ENCODE measurements at places on chromosomes 2 and 18.

- DNase-seq = no peak
These were observed 249.3 kb upstream of the SYT4 start for GRCh38 chr18:43526426-43527145.

- no peak for DNase-seq
These were observed 93.8 kb upstream of the LDAH start for GRCh38 chr2:20916604-20917286.

DNA sequence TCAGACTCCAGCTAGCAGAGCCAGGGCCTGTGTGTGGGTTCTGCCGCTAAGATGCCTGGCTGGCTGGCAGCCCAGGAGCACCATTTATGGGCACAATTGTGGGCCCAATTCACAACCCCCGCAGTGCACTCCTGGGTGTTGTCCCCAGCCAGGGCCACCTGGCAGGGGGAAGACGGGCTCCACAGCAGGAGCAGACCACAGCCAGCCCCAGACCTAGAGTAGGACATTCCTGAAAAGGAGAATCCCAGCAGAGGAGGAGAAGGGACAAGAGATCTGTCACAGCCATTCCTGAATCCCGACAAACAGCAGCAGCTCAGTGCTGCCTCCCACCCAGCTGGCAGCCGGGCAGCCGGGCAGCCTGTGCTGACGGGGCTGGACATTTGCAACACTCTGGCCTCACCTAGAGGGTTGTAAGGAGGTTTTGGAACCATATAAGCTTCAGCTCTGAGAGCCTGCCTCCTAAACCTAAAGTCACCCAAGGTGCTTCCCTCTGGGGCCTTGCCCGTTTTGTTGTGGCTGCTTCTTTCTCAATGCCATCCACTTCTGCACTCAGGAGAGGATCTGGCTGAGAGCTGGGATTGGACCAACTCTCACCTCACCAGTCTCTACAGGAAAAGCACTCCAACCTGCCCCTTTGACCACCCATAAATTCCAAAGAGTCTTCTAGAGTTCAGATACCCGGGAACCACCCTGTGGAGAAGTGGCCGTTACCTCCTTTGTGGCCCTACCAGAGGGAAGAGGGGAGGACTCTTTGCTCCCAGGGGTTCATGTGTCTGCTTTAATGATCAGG is 4.1 kb upstream of the TMEM177 start:
- no peak for DNase-seq

DNA sequence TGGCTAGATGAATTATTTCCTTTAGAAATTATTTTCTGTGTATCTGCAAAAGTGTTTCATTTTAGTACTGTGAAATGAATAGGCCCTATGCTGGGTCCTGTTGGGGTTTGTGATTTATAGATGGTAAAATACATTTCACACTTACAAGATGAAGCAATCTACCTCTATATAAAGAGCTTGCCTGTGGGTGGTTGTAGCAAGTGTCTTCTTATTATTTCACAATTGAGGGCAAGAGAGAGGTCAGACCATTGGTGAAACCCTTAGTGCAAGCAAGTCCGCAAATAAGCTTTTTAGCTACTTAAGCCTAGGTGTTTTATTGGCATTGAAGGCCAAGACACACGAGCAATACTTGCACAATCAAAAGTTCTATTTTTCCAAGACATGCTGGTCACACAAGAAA is 153.1 kb downstream of the FMNL2 start:
- DNase-seq = no peak

DNA sequence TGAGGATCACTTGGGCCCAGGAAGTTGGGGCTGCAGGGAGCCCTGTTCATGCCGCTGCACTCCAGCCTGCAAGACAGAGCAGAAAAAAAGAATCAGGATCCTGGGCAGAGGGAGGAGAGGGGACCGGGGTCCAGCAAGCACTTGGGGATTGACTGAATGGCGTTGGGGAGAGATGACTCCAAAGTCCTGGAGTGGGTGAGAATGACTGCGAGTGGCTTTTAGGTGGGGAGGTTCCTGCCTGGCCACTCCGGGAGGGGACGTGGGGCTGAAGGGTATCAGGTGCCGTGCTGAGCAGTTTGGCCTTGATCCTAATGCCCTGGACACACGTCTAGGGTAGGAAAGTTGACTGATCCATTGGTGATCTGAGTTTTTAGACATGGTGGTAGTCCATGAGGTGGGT is 3.5 kb upstream of the NFATC1 start:
- DNase-seq = no peak

DNA sequence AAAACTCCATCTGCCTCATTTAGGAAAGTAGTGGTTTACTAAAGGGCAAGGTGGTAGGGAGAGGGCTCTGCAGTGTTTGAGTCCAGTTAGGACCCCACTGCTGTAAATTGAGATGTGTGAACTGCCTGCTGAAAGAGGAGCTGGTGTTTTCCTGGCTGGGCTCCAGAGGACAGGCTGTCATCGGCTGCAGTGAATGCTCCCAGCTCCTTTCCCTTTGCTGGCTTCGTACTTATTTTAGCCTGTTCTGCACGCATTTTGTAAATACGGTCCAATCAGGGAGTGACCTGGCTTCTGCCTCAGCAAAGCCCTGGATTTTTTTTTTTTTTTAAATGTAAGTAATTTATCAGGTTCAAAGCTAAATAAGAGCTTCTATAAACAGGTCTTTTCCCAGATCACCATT is 37.5 kb downstream of the SLC4A3 start:
- no peak for DNase-seq

DNA sequence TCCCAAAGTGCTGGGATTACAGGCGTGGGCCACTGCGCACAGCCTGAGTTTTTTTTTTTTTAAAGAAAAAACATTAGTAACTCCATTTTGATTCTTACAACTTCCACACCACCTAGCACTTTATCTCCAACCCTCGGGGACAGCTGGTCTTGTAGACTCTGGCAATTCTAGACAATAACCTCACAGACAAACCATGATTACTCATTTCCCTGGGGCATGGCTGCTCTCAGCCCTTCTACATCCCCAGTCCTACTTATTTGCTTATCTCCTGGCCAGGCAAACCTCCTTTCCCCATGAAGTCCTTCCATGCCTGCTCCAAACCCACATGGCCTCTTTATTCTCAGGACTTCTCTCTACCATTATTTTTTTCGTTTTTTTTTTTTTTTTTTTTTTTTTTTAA is 91.1 kb downstream of the ACTR3 start:
- no peak for DNase-seq

- no peak for DNase-seq
These were observed 2.8 kb downstream of the KCTD1 start for GRCh38 chr18:26545335-26546123.

DNA sequence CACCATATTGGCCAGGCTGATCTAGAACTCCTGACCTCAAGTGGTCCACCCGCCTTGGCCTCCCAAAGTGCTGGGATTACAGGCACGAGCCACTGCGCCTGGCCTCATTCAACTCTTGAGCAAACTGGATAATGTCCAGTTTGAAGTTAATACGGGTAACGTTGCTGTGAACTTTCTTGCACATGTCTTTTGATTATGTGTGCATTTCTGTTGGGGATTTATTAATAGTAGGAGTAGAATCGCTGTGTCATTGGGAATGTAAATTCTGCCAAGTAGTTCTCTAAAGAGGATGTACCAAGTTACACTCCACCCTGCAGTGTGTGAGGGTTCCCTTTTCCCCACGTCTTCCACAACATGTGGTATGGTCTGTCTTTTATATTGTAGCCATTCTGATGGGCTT is 6.2 kb downstream of the IMPA2 start:
- DNase-seq = no peak

DNA sequence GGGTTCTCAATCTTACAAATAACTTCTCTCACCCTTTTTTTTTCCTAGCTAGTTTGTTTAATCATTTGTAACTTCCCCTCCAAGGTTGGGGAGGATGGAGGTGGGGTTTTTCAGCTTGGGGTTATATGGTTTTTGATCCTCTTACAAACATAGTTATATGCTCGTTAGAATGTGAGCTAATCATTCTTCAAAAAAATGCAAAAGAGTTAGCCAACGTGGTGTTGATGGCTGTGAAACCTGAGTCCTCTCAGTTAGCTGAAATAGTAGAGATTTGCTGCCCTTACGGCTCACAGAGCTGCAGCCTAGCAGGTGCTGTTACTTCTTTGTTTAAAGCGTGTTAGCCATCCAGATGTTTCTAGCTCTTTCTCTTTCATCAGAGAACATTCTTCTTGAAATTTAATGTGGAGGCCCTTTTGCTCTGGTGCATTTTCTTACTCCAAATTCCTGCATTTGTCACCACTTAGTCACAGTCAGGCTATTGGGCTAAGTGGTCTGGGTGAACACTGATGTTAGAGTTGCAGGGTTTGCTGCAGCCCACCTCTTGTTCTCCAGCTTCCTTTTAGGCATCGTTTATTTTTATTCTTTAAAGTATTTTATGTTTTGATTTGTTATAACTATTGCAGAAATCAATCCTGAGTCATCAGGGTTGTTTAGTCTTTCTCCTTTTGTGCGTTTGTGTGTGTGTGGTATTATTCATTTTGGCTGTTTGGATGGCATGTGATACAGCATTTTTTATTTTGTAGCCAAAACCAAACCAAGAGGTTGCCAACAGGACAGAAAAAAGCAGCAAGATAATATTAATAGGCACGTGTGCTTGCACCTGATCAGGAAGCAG is 41.1 kb downstream of the LIMS1 start:
- DNase-seq = no peak

DNA sequence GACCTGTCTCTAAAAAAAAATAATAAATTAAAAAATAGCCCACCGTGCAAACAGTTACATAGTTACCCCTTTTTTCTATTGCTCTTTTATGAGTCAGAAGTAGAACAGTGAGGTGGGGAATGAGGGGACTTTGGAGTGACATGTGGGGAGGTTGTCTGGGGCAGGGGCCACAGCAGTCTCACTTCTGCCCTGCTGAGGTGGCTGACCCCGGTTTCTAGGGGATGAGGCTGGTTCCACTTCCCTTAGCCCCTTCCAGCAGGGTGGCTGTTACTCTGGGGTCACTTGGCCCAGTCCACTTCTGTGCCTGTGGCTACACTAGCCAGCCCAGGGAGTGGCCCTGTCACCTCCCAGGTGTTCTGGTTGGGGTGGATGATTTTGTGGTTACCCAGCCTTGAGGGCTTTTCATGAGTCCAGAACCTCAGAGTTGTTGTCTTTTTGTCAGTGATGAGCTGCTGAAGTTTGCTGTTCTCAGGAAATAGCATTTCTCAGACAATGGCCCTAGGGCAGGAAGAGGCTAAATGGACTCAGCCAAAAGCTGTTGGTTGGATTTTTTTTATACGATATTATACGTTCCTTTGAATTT is 28.0 kb upstream of the SCLY start:
- no peak for DNase-seq

GRCh38 chr18:1244397-1245122 is 339.9 kb downstream of the ADCYAP1 start:
- no peak for DNase-seq

DNA sequence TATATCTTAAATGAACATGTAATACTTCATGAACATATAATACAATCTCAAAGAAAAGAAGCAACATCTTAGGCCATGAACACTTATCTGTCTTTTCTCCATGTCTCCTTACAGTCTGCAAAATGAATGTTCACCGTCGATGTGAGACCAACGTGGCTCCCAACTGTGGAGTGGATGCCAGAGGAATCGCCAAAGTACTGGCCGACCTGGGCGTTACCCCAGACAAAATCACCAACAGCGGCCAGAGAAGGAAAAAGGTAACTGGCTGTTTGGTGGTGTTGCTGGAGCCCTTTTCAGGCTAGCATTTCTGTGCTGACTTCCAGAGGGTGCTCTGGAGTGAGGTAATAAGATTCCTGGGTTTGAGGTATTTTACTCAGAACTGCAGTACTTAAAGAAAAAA is 295.9 kb upstream of the EPAS1 start:
- DNase-seq = no peak

GRCh38 chr18:76474824-76475223 is 20.2 kb downstream of the ZNF516 start:
- no peak for DNase-seq

DNA sequence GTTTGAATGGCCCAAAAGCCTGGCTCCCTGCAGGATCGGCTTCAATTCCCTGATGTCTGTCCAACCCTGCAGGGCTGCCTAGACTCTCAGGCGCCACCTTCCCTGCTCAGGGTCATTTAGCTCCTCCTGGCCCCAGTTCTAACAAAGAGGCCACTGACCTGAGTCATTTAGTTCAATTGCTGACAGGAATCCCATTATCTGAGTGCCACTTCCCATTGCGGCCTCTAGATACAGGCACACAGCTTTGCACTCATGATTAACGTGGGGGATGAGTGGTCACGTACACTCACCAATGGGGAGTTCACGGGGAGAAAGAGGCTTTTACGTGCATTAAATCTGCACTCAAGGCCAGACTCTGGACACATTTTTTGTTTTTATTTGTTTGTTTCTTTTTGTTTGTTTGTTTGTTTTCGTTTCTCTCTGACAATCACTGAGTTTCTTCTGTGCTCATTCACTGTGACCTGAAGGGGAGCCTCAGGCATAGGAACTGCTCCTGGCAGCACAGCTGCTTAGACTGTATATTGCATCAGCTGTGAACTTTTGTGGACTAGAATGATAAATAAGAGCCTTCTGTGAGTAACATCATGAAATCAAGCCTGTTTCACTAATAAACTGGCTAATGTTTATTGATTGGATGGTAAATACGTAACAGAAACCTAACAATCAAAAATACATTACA is 118.9 kb upstream of the CTNNA2 start:
- DNase-seq = peak; percentile 3

DNA sequence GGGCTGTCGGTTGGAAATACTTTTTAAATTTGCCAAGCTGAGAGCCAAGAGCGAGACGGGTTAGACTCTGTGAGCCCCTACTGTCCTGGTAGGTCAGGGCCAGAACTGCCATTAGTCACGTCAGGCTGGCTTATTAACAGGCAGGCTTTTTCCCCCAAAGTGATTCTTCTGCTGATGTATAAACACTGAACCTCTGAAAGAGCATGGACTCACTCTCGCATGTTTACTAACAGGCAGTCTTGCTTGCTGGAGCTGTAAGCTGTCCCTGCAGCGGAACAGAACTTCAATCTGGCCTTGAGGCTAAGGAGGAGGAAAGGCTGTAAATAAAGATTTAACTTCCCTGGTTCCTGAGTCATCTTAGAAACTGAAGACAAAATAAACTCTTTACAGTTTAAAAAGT is 288.4 kb downstream of the PIEZO2 start:
- no peak for DNase-seq

- DNase-seq = peak; percentile 17
These were observed 90.5 kb downstream of the MYOM1 start for GRCh38 chr18:3129053-3129864.

- no peak for DNase-seq
These were observed 210.1 kb upstream of the LRATD1 start for GRCh38 chr2:14422426-14422825.

DNA sequence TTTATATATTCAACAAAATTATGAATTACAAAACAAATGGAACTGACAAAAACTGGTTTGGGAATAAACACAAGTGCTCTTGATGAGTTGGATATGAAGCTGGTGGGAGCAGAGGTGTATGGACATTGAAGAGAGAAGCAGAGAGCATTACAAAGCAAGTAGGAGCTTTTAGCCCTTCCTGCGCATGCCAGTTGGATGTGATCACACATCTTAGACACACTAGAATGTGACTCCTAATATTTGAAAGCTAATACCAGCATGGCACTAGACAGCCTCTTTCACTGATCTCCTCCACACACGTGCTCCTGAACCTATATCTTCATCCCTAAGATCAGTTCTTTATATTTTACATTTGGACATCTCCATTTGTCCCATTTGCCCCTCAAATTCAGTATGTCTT is 298.1 kb downstream of the MTX2 start:
- DNase-seq = no peak
